ENCODE measurements at places on chromosomes 7 and 10.
A peak's percentile ranks its signal among the peaks of the same experiment; 100 is the strongest.

- DNase-seq: no peak
These were observed 626.1 kb upstream of the GALNT17 start for GRCh38 chr7:70505886-70506285.

DNA sequence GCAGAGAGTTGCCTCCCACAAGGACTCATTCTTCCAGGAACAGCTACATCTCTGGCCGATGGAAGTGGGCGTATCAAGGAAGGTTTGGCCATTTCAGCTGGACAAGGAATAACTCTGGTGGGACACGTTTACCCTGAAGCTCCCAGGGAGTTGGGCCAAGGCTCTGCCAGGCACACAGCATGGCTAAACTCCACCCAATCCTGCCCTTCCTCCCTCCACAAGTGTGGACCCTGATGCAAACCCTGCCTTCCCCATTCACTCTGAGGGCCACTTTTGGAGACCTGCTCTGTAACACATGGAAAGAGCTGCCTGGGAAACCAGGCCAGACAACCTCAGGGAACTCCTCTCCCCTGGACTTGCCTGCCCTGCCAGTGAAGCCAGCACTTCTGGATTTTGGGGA is 407.8 kb upstream of the FOXK1 start:
- DNase-seq: no peak

DNA sequence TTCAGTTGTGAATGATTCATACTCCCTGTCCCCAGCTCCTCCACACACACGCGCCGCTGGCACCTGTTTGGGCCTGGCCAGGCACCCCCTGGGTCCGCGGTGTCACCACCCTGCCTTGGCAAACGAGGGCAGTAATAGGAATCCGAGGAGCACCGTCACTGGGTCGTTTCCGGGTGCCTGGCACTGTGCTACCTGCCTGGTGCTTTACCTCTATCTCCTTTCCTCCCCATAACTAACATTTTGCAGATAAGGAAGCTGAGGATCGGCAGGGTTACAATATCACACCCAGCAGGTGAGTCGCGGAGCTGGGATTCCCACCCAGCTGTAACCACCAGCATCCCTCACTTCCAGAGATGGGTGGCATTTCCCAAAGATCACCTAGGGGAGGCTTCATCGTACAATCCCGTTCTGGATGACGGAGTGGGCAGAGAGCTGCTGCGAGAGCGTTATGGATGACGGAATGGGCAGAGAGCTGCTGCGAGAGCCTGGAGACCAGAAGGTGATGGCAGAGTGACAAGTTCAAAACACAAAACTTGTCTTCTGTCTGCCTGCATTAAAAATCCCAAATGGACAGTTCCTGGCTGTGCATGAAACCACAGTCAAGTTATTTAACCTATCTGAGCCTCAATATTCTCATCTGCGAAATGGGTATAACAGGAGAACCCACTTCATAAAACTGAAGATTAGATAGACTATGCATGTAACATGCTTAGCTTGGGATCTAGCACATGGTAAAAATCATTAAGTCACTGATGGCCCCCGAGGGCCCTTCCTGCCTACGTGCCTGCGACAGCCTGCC is 1.1 kb upstream of the HSPA12A start:
- DNase-seq: no peak

DNA sequence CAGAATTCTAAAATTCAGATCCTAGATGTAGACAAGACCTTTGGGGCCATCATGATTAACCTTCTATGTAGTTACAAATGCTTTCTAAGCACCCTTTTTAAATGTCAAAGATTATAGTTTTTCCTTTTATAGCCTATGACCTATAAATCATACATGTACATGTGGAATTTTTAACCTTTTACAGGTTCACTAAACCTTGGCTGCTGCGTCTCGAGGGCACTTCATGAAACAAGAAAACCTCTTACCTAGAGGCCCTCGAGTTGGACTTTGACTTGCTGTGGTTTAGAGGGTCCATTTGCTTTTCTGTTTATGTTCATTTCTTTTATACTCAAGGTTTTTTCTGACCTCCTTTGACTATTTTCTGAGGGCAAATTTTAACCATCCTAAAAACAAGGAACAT is 302.2 kb downstream of the CSTF2T start:
- DNase-seq: no peak

DNA sequence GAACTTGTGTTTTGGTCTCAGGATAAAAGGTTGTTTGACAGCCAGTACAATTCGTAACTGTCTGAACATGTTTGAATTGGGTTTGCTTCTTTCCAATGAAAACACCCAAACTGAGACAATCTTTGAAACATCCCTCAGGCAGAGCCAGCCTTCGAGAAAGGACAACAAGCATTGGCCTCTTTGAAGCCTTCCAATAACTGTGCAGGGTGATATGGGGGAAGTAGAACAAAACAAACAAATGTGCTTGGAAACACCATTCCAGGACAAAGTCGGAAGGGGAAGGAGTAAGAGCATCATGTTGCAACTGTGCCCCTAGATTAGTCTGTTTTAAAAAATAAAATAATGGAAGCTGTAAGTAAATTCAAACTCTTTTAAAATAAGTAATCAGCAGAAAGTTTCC is 39.5 kb downstream of the IL2RA start:
- DNase-seq: no peak

- DNase-seq: no peak
These were observed 39.5 kb downstream of the ARL4A start for GRCh38 chr7:12726908-12727307.

GRCh38 chr10:131477457-131478121 is 166.1 kb upstream of the TCERG1L start:
- no peak for DNase-seq

DNA sequence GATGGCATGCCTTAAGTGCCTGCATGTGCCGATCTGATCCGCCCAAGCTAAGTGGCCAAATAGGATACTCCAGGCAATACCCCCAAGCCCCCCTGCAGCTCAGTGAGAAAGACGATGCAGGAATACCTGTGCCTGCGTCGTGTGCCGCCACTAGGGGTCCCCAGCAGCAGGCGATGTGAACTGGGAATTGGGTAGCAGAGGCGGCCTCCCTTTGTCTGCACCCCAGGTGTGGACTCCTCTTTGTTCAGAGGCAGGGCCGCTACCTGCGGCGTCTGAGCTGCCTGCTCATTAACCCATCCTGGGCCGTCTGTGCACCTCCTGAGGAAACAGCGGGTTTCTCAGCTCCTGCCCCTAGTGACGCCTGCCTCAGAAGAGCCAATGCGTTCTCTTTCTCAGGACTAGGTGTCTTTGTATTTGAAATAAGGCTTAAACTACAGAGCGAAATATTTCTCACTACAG is 4.8 kb upstream of the CHN2 start:
- peak; percentile 74 for DNase-seq

- no peak for DNase-seq
These were observed 99.1 kb upstream of the CACUL1 start for GRCh38 chr10:118853916-118854315.

- no peak for DNase-seq
These were observed 991 bp downstream of the SEMA4G start for GRCh38 chr10:100970076-100970913.

- DNase-seq: no peak
These were observed 269.6 kb downstream of the ELFN1 start for GRCh38 chr7:1939434-1940401.

- no peak for DNase-seq
These were observed 117.0 kb downstream of the MKX start for GRCh38 chr10:27628621-27629020.

- DNase-seq: no peak
These were observed 1.1 kb upstream of the FEZF1 start for GRCh38 chr7:122305475-122306319.

DNA sequence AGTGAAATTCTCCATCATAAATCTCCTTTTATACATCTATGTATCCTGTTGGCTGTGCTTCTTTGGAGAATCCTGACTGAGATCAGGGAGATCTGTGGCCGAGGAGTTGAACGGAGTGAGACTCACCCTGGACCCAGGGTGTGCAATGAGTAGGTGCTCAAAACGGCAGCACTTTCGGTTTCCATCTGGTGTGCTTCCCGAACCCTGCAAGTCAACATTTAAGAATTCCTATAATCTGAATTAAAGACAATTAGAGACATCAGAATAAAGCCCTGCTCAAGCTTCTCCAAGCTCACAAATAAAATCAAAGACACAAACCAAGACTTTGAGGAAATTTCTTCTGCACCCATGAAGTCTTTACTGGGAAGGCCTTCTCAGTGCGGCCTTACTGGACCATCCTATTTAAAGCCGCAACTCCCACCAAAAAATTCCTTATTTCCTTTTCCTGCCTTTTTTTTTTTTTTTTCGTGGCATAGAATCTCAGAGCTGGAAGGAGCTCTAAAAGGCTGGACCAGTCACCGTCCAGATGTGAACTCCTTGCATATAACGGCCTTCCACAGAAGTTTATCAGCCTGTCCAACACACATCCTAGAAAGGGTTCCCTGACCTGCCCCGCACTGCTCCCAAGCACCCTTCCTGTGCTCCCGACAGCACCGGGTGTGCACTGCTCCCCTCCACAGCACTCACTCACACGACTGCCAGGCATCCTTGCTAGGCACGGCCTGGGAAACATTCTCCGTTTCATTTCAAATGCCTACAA is 29.7 kb downstream of the GNA12 start:
- DNase-seq: no peak

Data from NCI-H2029 treated with DMSO at 0.1 percent for 48 hours (cell line).